ENCODE measurements at places on chromosomes 7 and 10.
A peak's percentile ranks its signal among the peaks of the same experiment; 100 is the strongest.

GRCh38 chr10:25633542-25633941 lies 300.5 kb upstream of the MYO3A start:
- DNase-seq = no peak

DNA sequence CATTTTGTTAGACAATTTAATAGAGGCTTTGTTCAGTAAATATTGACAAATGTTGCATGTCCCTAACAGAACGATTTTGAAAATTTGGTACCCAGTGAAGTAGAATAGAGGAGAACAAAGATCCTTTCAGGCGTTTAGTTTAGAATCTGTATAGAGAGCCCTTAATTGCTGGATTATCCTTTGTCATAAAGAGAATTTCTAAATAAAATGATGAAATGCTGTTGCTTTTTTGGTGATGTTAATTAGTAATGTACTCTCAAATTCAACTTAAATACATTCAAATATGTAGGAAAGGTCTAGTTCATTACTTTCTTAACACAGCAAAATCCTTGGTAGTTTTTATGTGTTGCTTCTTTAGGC lies 1.2 kb downstream of the LUC7L2 start:
- DNase-seq = no peak

- no peak for DNase-seq
Measured at GRCh38 chr7:116229366-116229765, 19.0 kb downstream of the TES start.

DNA sequence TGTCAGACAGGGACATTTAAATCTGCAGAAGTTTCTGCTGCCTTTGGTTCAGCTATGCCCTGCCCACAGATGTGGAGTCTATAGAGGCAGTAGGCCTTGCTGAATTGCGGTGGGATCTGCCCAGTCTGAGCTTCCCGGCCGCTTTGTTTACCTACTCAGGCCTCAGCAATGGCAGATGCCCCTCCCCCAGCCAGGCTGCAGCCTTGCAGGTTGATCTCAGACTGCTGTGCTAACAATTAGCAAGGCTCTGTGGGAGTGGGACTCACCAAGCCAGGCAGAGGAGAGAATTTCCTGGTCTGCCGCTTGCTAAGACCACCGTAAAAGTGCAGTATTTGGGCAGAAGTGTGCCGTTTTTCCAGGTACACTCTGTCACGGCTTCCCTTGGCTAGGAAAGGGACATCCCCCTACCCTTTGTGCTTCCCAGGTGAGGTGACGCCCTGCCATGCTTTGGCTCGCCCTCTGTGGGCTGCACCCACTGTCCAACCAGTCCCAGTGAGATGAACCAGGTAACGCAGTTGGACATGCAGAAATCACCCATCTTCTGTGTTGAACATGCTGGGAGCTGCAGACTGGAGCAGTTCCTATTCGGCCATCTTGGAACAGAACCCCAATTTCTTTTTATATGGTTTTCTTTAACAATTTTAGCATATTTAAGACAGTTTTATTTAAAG lies 28.4 kb upstream of the VWDE start:
- no peak for DNase-seq

- no peak for DNase-seq
Measured at GRCh38 chr10:124550293-124551034, 88.8 kb downstream of the LHPP start.

DNA sequence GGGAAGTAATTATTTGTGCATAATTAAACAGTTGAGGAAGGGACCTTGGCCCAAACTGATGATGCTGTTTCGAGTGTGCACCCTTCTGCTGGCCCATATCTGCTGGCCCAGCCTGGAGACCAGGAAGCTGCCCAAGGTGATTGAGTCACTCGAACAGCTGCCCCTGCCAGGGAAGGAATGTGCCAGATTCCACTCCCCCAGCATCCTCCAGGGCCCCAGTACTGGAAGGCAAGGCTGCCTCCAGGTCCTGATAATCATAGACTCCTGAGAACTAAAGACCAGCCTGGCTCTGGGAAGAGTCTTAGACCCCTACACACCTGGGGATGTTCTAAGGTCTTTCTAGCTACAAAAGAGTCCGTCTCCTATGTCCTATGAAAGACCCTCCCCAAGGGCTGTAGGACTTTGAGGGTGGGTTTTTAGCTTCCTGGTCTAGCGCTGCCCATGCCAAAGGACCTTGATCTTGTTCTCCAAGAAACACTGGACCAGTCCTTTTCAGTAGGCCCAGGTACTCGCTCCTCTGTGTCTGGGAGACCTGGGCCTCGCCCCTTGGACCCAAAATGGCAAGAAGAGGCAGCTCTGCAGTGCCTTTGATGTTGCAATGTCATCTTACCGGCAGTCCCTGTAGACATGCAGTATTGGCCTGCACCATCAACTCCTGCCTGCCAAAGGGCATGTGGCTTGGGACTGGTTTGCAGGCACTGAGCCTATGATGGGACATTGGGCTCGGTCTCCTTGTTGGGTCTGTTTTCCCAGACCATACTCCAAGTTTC lies 103.2 kb upstream of the GPR26 start:
- no peak for DNase-seq

GRCh38 chr10:8034466-8035005 lies 20.0 kb upstream of the GATA3 start:
- DNase-seq = no peak

DNA sequence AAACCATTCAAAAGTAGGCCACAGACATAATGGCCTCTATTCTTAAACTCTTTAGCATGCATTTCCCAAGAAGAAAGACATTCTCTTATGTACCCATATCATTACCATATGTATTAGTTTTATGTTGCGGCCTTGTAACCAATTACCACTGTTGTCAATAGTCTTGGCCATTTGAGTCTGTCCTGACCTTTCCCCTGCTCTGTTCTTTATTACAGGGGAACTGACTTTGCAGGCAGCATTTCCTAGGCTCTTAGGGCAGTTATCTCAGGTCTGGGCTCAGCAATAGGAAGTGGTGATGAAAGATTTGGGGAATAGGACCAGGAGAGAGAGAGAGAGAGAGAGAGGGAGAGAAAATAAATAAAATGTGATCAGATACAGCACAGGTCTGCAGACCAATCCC lies 194.5 kb upstream of the LRGUK start:
- no peak for DNase-seq

DNA sequence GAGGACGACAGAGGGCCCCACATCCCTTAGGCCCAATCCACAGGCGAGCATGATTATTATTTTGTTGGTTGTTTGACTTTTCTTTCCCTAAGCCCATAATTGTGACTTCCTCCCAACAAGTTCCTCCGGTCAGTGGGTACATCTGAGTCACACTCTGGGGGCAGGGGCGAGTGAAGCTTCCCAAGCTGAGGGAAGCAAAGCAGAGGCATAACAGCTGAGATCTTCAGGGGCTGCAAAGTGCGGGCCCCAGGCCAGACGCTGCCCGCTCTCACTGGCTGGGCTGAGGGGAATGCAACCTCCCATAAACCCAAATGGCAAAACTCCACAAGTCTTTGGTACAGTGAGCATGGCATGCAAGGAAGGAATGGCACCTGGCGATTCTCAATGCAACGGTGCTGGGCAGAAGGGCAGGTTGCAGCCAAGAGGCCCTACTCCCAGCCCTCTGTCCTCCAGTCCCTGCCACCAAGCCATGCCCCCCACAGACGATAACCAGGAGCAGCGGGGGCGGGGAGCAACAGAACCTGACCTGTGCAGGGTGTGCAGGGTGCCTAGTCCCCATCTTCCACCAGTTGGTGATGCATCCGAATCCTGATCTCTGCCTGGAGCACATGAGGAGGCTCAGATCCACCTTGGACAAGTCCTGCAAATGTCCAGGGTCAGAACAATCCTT lies 25.3 kb downstream of the TNS3 start:
- no peak for DNase-seq

GRCh38 chr7:28442540-28443420 lies 30.5 kb downstream of the CREB5 start:
- no peak for DNase-seq

DNA sequence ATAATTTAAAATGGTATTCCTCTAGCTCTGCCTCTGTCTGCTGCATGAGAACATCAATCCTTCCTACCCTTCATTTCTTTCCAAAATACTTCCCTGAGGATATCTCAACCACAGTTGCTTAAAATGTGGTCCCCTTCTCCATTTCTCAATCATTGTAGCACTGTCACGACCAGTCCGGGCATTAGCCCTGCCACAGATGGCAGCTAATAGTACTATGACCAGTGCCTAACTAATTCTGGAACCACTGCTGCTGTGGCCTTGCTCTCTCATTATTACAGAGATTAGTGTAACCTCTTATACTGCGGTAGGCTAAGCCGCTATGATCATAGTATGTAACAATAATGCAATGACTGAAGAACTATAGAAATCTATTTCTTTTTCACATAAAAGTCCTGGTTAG lies 66.0 kb downstream of the REEP3 start:
- DNase-seq = no peak

DNA sequence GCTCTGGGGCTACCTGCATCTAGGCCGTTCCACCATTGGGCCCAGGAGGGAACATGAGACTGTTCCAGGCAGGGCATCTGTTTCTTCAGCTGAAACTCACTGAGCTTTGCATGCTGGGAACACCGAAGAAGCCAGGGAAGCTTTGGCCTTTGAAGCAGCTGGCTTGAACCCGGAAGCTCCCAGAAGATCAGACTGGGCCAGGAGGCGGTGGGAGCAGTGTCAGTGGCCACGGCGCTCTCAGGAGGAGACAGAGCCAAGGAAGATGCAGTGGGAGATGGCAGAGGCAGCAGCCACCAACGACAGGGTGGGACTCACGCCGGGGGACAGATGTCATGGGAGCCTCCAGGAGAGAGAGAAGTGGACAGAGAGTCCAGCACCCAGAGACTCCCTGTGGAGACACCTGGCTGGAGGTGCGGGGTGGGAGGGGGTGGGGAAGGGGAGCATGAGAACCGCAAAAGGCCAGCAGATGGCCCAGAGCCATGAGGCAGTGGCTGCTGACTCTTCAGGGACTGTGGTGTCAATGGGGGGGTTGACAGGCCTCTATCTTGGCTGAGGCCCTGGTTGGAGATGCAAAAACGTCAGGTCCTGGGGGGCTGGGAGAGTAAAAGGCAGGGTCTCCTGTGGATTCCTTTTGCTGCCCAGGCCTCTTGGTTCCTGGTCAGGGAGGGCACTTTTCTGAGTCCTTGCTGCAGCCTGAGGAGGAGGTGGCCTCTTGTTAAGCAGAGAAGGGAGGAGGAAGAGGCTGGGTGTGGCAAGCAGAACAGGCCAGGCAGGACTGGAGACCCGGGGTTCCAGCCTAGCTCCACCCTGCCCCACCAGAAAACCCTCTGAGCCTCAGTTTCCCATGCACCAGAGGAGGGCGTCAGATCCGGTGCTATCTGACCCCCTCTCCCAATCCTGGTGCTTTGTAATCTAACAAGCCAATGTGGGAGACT lies 6.3 kb upstream of the AQP1 start:
- DNase-seq = peak; percentile 41

- DNase-seq = no peak
Measured at GRCh38 chr10:53598914-53599313, 826.3 kb upstream of the MBL2 start.

GRCh38 chr10:29067161-29067560 lies 221.7 kb upstream of the LYZL1 start:
- no peak for DNase-seq

DNA sequence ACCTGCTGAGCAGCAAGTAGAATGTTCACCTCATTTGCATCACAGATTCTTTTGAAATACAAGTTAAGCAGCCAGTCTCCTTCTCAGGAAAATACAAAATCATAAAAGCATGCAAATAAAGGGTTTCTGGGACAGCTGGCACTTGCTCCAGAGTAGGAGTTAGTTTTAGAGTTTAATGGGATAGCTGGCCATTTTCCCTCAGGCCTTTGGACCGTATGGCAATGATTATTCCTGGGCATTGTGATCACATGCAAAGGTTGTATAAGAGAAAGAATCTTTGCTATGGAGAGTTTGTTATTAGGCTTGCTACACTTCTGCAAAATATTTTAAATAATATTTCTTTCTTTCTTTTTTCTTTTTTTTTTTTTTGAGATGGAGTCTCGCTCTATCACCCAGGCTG lies 240.8 kb downstream of the CDK14 start:
- DNase-seq = no peak

GRCh38 chr10:95503001-95503400 lies 58.2 kb downstream of the SORBS1 start:
- DNase-seq = no peak

All from frontal cortex (tissue), 4 donors.